Stimulated activated CD8-positive, alpha-beta memory T cell treated with anti-CD3 and anti-CD28 coated beads, Interleukin-2, amount 100 ng/mL, for 1 hour (primary cell): ENCODE measurements at places on chromosomes 2 and 18.

DNA sequence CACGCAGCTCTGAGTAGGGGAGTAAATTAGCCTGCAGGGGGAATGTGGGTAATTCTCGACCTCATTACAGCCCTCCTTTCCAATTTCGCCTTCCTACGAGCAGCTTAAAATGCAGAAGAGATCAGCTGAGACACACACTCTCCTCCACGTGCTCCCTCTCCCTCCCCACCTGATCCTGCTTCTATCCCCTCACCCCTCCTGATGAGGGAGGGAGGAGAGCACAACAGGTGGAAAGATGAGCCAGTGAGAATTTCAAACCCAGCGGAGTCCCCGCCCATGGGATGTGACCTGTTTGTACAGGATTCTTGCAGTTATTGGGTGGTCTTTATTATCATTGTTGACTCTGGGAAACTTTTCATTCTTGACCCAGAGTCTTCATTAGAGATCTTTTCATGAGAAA is 35.5 kb downstream of the DDX18 start:
- no peak for DNase-seq

- DNase-seq, result no peak
Measured at GRCh38 chr2:886072-887022, 64.3 kb upstream of the SNTG2 start.

DNA sequence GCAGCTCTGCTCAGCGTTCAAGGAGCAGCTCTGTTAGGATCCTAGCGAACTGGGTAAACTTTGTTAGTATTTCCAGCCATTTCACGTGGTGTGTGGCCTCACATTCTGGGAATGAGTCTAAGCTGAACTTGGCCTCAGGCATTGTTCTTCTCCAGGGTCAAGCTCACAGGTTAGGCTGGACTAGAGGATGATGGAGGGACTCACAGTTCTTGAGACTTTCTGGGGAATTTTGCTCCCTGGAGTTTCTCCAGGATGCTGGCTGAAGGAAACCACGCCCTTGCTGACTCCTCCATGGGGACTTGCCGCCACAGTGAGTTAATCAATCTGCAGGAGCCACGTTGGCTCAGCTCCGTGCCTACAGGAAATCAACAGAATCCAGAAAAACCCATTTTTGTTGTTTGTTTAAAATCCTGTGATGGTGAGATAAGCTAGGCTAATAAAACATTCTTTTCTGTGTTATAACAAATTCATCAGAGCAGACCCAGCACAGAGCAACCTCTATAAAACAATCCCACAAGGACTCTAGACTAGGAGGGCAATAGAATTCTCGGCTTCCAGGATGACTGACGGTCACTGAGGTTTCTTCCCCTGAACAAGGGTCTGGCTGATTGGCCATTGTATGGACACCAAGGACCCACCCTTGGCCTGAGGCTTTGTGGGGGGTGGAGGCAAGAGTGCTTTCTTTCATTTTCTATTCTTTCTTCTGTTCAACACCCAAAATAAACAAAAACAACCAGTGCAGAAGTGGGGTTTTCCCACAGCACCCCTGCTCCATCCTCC is 12.6 kb downstream of the CNDP1 start:
- DNase-seq, result no peak

- no peak for DNase-seq
Measured at GRCh38 chr2:10260130-10260529, 42.6 kb upstream of the HPCAL1 start.

DNA sequence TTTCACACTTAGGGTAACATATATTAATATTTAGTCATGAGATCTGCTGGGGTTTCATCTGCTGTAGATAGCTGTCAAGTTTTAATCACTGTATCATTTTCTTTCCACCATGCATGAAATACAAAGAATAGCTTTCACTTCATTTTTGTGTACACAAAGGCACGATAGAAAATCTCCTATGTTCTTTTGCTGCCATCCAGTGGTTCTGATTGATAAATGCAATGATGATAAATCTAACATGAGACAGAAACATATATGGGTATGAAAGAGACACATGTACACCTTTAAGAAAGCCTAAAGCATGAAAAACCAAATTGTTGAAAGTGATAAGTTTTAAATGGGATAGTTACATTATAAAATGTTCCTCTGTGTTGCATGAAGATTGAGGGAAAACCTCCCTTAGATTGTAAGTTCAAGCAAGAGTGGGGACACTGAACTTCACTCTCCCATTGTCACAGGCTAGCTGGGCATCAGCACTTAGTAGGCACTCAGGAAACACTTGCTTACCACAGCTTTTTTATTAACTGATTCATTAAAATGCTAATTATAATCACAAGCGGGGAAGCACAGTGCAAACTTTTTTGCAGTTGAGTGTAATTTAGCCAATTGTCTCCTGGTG is 31.2 kb downstream of the C1D start:
- no peak for DNase-seq

DNA sequence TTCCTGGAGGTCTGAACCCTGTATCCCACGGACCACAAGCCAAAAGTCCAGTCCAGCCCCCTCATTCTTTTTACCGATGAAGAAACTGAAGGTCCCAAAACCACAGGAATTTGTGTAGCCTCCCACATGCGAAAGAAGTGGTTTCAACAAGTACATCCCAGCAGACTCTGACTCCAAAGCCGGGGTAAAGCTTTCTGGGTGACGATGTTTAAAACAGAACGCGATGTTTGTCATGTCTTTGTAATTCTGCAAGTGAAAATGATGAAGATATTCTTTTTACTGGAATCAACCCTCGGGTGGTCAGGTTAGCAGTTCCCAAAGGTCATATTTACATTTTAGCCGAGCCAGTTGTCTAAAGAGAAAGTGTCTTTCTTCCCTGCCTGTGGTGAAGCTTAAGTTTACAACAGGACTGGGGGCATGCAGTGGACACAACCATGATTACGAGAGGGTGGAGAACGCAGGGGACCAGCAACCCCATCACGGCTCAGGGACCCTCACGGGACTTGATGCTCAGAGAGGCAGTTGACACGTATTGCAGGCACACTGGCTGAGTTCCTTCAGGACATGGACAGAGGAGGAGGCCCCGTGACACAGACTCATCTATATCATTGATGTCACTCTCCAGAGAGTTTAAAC is 17.8 kb upstream of the TMEM131 start:
- no peak for DNase-seq

DNA sequence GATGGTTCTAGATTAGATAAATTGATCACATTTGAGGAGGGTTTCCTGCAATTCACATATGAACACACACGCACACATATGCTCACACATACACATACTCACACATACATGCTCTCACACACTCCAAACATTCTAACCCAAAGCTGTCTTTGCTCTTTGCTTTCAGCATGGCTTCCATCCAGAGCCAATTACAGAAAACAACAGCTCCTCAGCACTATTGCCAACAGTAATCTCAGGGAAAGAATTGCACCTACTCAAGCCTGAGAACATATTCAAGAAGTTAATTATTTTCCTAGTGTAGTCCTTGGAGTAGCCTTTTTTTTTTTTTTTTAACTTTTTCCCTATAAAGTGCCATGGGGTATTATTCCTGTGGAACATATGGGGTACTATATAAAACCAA is 246.9 kb upstream of the PARD3B start:
- DNase-seq, result no peak

GRCh38 chr2:168884975-168885374 is 5.3 kb downstream of the SPC25 start:
- DNase-seq, result no peak

- DNase-seq, result no peak
Measured at GRCh38 chr2:202023198-202023903, 10.3 kb upstream of the FZD7 start.

DNA sequence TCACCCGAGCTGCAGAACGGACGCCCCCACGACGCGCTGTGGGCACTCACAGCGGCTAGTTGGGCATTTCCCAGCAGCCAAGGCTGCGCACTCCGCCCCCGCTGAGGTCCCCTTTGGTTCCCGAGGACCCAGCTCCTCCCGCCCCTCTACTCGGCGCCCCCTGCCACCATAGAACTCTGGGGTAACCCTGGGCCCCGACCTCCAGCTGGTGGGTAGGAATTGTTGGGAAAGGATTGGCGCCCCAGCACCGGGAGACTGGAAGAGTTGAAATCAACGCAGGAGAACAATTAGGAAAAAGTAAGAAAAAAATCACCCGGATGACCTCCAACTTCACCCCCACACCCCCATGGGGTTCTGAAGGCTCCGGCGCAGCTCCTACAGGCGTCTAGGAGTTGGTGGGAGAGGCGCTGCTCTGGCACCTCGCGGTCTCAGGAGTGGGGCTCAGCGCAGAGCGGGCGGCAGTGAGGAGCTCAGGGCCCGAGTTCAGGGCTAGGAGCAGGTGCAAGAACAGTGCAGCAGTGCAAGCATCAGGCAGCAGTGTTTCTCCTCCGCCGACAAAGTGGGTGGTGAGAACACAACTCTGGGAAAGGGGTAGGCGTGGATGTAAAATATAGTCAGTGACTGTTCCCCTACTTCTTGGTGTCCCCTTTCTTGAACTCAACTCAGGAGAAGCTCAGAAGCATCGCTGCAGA is 14.0 kb downstream of the POU3F3 start:
- DNase-seq, result no peak

DNA sequence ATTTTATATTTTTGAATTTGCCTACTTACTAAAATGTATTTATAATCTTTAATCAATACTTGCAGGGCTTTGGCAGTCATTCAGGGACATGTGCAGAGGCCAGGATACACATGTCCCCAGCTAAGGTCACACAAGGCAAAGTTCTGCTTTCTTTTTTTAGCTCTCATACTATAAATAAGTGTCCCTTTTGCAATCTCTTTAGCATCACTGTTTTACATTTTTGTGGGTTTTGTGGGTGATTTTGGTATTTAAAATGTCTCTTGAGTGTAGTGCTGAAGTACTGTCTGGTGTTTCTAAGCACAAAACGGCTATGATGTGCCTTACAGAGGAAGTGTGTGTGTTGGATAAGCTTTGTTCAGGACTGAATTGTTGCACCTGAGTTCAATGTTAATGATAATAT is 309.0 kb upstream of the GULP1 start:
- DNase-seq, result no peak

- no peak for DNase-seq
Measured at GRCh38 chr2:8146132-8147005, 535.5 kb upstream of the ID2 start.

- DNase-seq, result no peak
Measured at GRCh38 chr2:7517088-7517487, 599.9 kb downstream of the RNF144A start.

DNA sequence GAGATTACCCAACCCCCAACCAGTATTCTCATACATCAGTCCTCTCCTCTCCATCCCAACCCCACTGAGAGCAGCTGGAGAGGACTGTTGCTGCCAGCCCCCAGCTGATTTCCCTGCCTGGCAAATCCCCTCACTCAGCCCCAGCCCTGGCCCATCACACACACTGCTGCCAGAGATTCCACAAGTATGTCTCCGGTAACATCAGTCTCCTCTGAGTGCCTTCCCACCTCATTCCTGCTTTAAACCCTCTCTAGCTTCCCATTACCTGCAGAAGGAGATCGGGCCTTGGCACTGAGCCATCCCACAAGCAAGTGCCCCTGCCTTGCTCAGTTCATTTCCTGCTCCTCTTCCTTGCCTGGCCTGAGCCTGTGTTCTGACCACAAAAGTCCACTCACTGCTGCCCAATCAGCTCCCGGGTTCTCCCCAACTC is 50.6 kb upstream of the ZFP36L2 start:
- DNase-seq, result no peak

DNA sequence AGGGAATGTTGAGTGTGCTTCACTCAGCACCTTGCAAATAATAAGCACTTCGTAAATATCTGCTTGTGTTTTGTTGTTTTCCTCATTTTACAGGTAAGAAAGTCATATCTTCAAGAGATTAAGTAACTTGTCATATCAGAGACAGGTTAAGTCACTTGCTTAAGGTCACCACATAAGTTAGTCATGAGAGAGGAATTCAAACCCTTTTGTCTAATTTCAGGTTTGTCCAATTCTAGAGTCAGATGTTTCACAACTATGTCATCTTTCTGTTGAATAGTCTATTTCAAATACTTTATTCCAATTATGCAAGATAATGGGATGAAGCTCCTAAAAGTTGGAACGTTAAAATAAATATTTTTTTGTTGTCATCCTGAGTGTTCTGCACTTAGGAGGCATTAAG is 13.5 kb upstream of the CUL3 start:
- DNase-seq, result no peak

DNA sequence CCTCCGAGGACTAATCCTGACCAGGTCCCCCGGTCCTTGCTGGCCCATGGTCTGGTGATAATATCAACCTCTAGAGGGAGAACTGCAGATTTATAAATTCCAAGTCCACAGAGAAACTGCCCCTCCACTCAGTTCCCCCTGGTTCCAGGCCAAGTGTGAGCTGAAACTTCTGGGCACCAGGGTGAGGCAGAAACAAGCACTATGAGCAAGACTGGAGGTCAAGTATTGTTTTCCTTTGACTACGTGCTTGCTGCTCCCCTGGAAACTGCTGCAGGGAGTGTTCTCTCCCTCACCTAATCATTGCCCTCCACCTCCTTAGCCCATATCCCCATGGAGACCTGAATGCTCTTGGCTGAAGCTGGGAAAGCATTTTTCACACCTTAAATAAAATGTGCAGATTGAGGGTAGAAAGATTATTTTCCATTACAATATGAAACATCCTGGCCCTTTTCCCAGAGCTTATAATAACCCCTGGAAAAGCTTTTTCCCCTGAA is 135.2 kb downstream of the RDH14 start:
- DNase-seq, result no peak

- DNase-seq, result no peak
Measured at GRCh38 chr2:118246079-118246478, 157.8 kb downstream of the INSIG2 start.

DNA sequence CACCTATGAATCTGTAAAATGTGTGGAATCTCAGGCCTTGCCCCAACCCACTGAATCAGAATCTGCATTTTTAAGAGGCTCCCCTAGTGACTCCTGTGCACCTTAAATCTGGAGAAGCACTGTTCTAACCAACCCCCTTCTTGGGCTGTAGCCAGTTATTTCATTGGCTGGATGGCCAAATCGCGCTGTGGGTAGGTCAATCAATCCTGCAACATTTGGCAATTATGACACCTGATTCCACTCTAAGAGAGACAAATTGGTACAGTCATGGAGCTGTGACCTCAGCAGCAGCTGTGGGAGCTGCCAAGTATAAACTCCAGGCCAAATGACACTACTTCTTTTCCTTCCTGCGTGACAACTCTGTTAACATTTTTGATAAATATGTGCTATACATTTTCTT is 208.7 kb downstream of the CLIP4 start:
- DNase-seq, result no peak

DNA sequence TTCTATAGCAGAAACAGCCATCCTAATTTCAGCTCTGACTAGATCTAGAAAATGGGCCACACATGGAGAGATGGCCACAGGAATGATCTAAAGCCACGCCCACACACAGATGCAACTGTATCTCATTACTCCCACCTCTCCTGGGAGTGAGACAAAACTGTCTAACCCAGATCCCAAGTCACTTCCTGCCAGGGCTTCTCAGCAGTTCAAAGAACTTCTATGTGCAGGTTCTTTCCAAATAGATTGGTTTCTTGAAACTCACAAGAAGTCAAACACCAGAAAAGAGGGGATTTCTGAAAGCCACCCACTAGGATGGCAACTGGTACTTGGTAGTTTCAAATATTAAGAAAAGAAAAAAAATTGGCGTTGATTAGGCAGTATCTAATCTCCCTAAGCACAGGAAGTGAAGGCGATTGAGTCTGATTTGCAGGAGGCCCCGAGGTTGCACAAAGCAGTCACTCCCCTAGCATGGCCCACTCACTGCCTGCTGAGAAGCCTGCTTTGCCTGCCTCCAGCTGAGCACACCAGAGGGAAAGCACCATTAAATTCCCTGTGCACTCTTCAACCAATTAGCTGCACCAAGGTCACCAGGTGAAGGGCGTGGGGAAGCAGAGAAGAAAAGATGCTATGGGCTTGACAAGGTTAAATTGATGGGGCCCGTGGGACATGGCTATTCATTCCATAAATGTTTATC is 51.1 kb downstream of the PAPOLG start:
- DNase-seq, result no peak
